HEK293T (cell line): ENCODE measurements at places on chromosomes 1 and 21.

- no peak for DNase-seq
Observed at GRCh38 chr1:119908661-119909060, 12.3 kb upstream of the ADAM30 start.

DNA sequence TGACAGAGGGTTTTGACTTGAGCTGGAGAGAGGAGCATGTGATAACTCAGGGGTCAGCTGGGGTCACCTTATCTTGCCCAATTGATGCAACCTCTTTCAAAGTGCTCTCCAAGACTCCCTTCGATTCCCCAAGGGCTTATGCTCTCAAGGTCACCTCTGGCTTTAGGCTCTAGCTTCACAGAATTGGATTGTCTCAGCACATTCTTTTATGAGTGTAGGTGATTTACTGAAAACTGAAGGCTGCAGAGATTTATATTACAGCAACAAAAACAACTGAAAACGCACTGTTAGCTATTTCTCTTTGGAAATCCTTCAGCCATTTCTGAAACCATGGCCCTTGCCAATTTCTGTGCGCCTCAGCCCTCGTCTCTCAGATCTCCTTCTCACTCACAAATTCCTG, 34.5 kb upstream of the MAP1LC3C start:
- no peak for DNase-seq

GRCh38 chr1:81446000-81446669, 354.6 kb upstream of the ADGRL2 start:
- no peak for DNase-seq

DNA sequence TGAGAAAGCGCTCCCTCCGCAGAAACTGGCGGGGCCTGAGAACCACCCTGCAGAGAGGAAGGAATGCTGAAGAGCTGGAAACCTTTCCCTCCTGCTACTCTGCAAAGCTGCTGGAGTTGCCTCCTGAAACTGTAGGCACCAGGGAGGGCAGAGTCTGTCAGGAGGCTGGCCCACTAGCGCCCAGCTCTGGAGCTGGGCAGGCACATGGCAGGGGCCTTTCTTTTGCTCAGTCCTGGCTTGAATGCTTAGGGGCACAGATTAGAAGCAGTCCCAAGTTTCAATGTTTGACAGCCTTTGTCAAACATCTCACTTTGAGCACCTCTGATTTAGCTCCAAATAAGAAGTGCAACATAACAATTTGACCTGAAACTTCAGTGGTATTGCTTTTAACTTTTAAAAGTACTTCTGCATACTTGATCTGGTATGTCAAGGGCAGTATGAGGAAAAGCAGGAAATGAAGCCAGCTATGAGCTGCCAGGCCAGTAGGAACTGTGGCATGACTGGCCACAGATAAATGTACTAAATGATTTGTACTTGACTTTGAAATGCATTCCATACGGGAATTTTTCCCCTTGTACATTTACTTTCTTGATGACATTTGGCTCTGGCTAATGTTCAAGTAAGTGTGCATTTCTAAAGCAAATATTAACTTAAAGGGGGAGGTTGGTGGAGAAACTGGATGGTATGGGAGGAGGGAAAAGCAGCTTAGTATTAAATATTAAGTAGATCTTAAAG, 7.2 kb downstream of the C1orf116 start:
- DNase-seq: no peak

GRCh38 chr1:8864713-8865344, 13.7 kb downstream of the ENO1 start:
- DNase-seq: no peak

GRCh38 chr1:47184090-47184821, 5.6 kb downstream of the PDZK1IP1 start:
- DNase-seq: no peak

GRCh38 chr1:77370161-77370560, 88.3 kb downstream of the AK5 start:
- DNase-seq: no peak
